Foreskin keratinocyte (primary cell): ENCODE measurements at places on chromosomes 12 and 14.

DNA sequence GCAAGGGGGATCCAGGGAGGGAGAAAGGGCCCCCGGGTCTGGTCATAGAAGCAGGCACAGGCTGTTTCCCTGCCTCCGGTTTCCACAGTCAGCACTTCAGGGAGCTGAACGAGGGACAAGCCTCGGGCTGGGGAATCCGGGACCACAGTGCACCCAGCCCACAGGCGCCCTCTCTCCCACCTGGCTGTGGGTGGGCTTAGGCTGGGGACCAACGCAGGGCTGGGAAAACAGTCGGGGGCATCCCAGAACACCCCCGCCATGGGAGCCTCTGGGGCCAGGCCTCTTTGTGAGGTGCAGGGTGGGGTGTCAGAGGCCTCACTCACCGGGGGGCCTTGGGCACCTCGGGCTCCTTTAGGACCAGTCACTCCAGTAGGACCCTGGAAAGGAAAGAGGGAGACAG, 16.3 kb downstream of the TMEM106C start:
- no peak for DNase-seq

- DNase-seq = no peak
Measured at GRCh38 chr14:71361336-71361735, 454.1 kb downstream of the PCNX1 start.

GRCh38 chr12:72453066-72453465, 180.9 kb downstream of the TRHDE start:
- DNase-seq = no peak

- DNase-seq = peak; percentile 14
Measured at GRCh38 chr12:94289461-94290312, 141.3 kb downstream of the PLXNC1 start.

- DNase-seq = peak; percentile 95
Measured at GRCh38 chr12:8658346-8658745, 4.3 kb downstream of the MFAP5 start.

DNA sequence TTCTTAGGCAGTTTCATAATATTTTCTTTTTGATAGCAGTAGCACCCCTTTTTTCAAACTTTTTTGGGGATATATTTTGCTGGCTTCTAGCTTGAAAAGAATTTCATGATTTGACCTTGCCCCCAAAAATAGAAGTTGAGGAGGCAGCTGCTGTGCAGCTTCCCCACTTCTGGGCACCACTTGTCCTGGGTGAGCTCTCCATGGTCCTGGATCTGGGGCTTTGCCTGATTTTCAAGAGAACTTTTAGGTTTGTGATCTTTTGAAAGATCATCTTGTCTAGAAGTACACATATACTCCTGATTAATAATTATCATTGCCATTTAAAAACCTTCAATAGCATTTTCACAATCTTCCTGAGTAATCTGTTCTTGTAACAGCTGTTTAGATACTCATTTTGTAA, 271.6 kb downstream of the NPAS3 start:
- DNase-seq = peak; percentile 18

DNA sequence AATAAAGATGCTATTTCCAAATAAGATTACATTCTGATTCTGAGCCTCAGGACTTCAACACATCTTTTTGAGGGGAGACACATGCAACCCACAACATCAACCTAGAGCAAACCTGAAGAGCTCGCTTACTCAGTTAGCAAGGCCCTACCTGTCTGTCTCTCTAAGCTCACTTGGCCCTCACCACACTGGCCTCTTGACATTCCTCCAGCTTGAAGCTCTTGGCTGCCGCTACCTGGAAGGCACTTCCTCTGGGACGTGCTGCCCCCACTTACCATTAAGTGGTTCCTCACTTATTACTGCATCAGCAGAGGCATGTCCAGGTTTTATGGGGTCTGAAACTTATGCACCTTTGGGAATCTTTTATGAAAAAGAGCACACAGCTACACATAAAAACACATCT, 354.8 kb downstream of the GALC start:
- no peak for DNase-seq
